Neural crest cell (in vitro differentiated cells): ENCODE measurements at places on chromosomes 1 and 21.

- DNase-seq = no peak
Observed at GRCh38 chr21:38490411-38491020, 7.8 kb downstream of the ERG start.

DNA sequence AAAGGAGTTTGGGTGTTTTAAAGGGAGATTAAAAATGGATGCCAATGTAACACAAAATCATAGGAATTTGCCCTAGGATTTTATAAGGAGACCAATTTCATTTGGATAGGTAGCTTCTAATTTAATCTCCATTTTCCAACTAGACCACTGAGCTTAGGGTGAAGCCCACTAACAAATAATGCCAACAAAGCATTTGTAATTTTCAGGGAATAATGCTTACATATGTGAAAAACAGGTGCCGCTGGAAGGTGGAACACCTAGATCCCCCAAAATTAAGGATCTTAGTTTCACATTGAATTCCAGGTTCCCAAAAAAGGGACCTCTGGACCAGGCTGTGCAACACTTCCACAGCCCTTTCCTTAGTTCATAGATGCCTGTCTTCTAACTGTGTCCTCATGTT, 66.2 kb upstream of the B3GALT5 start:
- no peak for DNase-seq

DNA sequence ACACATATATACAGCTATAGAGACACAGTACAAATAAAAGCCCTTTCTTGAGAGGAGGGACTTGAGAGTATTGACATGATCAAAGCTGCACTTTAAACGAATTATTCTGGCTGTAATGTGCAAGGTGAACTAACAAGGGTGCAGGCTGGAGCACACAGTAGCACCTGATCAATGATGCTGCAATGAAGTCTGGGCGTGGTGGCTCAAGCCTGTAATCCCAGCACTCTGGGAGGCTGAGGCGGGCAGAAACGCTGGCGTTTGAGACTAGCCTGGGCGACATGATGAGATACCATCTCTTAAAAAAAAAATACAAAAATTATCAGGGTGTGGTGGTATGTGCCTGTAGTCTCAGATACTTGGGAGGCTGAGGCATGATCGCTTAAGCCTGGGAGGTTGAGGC, 14.1 kb upstream of the CTH start:
- DNase-seq = no peak

DNA sequence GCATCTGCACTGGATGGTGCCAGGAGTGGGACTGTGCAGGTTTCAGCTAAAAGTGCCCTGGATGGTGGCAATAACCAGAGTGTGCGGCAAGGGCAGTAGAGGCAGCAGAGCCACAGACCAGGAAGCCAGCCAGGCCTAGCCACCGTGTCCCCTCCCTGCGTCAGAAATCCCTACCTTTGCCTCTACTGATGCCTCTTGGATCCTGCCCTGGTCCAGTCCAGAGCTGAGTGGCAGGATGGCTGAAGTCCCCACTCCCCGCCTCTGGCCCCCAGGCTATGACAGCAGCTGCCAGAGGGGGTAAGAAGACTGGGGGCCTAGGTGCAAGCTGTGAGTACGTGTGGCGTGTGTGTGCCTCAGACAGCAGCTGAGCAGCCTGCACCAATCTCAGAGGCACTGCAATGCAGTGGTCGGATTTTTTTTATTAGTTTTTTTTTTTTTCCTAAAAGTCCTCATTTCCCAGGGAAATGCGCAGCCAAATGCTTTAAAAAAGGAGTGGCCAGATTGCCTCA, 51.9 kb downstream of the SYT2 start:
- DNase-seq = no peak

GRCh38 chr21:30164796-30165195, 1.8 kb downstream of the CLDN17 start:
- DNase-seq = no peak

- no peak for DNase-seq
Observed at GRCh38 chr1:218804014-218804785, 369.5 kb upstream of the LYPLAL1 start.

DNA sequence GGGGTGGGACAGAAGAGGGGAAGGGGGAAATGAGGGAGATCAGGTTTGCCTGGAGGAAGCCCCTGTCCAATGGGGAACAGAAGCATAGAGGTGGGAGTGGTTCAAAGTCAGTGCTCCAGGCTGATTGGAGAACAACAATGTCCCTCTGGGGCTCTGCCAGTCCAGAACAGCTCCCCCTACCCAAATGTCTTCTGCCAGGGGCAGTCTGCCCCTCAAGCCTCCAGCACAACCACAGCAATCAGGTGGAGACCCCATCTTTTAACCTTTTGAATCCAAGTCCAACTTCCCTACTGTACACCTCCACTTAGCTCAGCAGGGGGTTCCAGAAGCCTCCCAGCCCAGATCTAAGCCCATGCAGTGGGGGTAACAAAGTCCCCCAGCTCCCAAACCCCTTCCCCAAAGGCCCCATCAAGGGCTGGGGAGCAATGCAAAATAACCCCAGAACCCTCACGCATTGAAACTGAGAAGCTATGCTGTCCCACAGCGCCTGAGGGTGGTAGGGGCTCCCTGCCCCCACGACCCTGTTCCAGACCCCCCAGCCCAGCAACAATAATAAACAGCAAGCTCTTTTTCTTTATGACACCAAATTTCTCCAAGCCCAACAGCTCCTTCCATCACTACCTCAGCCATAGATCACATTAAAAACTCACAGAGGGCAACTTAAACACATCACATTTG, 3.3 kb downstream of the AHDC1 start:
- no peak for DNase-seq

DNA sequence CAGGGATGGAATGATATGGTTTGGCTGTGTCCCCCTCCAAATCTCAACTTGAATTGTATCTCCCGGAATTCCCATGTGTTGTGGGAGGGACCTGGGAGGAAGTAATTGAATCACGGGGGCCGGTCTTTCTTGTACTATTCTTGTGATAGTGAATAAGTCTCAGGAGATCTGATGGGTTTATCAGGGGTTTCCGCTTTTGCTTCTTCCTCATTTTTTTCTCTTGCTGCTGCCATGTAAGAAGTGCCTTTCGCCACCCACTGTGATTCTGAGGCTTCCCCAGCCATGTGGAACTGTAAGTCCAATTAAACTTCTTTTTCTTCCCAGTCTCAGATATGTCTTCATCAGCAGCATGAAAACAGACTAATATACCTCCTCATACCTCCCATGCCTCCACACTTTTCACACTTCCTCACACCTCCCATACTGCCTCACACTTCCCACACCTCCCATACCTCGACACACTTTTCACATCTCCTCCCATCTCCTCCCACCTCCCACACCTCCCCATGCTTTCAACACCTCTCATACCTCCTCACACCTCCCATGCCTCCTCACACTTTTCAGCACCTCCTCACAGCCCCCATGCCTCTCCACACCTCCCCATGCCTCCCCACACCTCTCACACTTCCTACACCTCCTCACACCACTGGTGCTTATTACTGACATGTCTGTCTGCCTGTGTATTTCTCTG, 21.3 kb downstream of the GPR137B start:
- DNase-seq = no peak

DNA sequence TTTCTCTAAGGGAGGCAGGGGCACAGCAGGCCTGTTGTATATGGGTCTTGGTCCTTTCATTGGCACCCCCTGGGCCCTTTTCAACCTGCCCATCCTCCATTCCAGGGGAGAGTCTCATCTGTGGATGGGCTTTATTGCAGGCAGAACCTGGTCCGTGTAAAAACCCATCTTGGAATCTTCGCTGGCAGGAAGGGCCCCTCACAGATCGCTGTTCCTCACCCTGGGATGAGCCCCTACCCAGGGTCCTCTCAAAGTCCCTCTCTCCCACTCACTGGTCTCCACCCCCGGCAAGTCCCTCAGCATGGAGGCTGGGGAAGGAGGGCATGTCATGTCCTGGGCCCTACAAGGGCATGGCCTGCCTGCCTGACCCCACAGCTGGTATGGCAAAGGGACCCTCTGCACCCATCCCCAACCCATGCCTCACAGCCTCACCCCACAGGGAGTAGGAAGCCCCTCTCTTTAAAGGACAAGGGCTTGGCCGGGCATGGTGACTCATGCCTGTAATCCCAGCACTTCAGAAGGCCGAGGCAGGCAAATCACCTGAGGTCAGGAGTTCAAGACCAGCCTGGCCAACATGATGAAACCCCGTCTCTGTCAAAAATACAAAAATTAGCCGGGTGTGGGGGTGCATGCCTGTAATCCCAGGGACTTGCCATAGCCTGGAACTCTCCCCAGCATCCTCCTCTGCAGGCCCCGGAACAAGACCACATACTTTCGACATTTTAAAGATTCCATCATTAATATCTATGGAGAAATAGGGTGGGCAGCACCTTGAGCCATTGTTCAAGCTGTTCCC, 13.2 kb upstream of the CDA start:
- DNase-seq = no peak

- no peak for DNase-seq
Observed at GRCh38 chr1:228366866-228367741, 39.5 kb downstream of the TRIM11 start.
